Stomach (tissue), 19 donors: ENCODE measurements at places on chromosomes 2 and 18. TPM values are rescaled to one million over a fixed set of nuclear protein-coding genes. Genes with fewer than 3 reads are reported as not detected.

BCL2 gene
- total RNA-seq: 3.5 TPM

DNA sequence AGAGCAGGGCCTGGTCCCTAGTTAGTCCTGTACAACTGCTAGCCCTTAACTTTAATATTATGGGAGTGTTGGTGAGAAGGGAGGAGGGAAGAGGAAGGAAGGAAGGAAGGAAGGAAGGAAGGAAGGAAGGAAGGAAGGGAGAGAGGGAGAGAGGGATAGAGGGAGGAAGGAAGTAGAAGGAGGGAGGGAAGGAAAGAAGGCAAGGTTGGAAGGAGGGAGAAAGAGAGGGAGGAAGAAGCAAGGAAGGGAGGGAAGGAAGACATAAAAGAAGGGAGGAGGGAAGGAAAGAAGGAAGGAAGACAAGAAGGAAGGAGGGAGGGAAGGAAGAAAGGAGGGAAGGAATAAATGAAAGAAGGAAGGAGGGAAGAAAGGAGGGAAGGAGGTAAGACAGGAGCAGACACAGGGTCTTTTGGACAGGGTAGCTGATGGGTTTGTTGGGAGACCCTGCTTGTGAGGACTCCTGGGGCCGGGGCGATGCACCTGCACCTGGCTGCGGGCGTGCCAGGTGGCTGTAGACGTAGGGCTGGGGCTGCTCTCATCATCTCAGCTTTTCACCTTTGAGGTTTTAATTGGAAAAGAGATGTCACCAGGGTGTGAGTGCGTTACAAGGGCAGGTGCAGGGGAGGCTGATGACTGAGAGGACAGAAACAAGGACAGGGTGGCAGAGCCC lies 5.9 kb upstream of the POMC start:
- DNase-seq: no peak

DNA sequence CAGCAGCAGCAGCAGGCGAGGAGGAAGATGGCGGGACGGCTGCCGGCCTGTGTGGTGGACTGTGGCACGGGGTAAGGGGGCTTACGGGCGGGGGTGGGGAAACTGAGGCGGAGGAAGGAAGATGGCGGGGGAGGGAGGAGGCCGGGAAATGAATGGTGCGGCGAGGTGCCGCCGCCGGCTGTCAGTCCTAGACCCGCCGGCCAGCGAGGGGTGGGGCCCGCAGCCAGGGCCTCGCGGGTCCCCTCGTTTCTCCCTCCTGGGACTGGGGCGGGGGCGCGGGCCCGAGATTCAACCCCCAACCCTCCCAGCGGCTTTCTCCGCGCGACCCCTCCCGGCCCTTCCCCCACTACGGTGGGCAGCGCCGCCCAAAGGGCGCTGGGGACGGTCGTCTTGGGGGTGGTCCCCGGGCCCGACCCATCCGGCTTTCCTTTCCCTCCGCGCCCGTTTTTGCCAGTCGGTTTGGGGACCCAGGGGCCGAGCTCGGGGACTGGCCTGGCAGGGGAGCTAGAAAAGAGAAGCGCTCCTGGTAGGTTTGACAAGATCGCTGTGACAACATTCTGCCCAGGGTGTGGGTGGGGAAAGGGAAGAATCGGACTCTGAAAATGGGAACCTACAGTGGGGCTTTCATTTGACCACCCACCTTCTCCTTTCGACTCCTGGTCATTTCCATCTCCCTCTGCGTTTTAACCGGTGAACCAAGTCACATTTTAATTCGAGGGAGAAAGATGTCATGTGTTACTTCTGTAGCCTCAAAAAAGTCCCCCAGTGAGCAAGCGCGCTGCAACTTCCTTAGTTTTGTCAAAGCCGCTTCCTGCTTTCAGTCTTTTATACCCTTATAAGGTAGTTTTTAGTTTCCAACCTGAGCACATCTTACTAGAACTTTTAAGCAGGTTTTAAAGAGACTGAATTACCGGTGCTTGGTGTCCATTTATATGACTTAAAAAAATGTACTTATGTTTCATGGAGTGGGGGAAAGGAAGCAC lies 655 bp downstream of the ACTR3 start:
- peak; percentile 85 for DNase-seq

NDUFAF7 gene
- 79.9 TPM for total RNA-seq

GRCh38 chr2:199409759-199410529 lies 47.8 kb downstream of the SATB2 start:
- no peak for DNase-seq

GRCh38 chr2:188485496-188485895 lies 193.8 kb downstream of the GULP1 start:
- DNase-seq: no peak
